IPS-NIHi11 (cell line): ENCODE measurements at places on chromosomes 6 and 20.
A peak's percentile ranks its signal among the peaks of the same experiment; 100 is the strongest.

DNA sequence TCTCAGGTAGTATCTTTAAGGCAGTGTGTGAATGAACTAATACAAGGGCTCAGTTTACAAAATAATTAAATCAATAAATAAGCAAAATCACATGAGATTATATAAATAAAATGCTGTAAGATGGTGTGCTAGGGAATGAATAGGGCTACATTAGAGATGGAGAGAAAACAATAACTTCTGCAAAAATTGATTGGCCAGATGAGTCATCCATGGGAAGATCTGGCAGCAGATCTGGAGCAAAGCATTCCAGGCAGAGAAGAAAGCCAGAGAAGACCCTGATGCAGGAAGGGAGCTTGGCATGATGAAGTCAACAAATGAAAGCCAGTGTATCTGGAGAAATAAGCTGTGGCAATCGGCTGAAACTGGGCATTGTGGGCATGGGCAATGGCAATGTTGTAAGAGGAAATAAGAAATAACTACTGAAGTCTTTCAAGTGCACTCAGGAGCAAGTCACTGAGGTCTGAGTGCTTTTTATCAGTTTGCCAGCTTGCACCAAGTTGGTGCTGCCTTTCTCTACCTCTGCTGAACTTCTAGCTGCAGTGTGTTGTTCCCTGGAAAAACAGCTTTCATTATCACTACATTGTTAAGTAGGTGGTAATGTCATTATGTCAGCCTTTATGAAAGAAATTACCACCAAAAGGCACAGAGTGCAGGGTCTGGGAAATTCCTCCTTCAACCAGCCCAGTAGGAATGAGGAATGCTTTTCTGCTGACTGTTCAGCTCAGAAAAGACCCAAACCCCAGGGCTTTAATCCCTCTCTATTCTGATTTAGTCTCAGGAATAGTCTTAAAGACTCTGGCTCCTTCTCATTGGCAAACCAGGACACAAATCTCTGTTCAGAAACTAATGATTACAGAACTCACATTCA, 231.6 kb downstream of the HTR1B start:
- DNase-seq = no peak

DNA sequence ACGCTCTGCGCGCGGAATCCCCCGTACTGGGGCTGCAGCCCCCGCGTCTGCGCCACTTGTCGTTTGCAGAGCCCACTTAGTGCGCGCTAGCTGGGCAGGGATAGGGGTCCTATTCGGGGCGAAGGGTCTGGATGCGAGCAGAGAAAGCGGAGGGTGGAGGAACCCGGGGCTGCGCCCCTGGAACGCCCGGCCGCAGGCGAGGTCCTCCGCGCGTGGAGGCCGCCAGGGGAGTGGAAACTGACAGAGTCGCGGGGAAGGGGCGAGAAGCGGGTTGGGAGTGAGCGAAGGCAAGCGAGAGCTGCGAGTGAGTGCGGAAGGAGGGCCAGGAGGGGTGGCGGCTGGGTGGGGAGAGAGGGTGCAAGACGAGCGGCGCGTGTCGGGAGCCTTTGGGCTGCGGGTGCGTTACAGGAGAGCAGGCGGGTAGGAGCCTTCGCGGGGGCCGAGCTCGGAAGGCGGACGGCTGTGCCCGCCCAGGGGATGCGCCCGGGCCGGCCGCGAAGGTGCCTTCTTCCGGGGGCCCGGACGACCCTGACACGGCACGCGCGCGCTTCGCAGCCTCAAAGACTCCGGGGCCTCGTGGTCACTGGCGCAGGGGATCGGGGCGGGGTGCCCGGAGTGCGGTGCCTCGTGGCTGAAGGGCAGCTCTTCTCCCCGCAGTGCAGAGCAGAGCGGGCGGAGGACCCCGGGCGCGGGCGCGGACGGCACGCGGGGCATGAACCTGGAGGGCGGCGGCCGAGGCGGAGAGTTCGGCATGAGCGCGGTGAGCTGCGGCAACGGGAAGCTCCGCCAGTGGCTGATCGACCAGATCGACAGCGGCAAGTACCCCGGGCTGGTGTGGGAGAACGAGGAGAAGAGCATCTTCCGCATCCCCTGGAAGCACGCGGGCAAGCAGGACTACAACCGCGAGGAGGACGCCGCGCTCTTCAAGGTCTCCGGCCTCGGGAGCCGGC, 1.2 kb downstream of the IRF4 start:
- DNase-seq = peak; percentile 56

DNA sequence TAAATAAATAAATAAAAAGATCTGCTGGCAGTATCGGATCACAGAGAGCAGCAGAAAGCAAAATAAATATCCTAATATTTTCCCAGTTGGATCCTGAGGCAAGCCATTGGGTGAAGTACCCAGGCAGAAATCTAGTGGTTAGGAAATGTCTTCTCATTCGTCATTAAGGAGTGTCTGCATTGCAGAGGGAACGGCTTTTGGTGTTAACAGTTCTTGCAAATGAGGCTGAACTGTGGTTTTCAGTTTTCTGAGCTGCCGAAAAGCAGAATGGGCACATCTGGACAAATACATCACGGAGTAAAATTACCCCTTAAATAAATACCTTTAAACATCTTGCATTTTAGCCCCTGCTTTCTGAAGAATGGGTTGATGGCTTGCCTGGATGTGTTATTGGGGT, 82.3 kb upstream of the MPC1 start:
- DNase-seq = no peak

- DNase-seq = peak; percentile 84
Observed at GRCh38 chr6:43628393-43629103, 516 bp downstream of the GTPBP2 start.

DNA sequence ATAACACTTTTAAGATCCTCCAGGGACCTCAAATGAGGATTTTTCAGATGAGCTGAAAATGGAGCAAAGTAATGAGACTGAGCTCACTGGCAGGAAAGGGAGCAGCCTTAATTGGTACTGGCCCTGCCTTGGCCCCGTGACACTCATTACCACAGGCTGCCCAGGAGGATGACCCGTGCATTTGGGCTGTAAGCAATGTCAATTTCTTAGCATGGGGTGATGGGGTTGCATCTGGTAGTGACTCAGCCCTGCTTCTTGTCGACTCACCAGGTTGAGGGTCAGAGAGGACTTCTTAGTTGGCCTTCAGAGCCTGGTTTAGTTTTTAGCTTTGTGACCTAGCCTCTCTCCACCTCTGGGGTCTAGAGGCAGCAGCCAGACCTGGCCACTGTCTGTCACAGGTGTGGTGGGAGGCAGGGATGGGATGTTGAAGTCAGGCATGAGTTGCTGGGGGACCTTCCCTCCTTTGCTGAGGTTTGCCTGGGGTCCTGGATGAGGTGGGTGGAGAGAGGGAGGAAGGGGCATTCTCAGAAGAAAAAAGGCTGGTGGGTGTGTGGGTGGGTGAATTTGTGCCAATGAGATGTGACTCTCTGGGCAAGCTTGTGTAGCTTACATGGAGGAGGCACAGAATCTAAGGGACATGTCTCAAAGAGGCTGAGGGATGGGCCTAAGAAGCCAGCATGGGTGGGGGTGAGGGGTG, 25.9 kb upstream of the EPB41L1 start:
- no peak for DNase-seq

- DNase-seq = no peak
Observed at GRCh38 chr6:52515219-52515960, 61.5 kb downstream of the TRAM2 start.

GRCh38 chr20:41480054-41480770, 113.6 kb upstream of the EMILIN3 start:
- no peak for DNase-seq

- DNase-seq = no peak
Observed at GRCh38 chr20:7180256-7181045, 413.0 kb downstream of the BMP2 start.

GRCh38 chr20:36493051-36493800, 48.1 kb upstream of the MYL9 start:
- DNase-seq = peak; percentile 56

GRCh38 chr6:144331491-144331969, 46.4 kb downstream of the UTRN start:
- no peak for DNase-seq

- no peak for DNase-seq
Observed at GRCh38 chr6:158654960-158655489, 5.2 kb downstream of the SYTL3 start.

DNA sequence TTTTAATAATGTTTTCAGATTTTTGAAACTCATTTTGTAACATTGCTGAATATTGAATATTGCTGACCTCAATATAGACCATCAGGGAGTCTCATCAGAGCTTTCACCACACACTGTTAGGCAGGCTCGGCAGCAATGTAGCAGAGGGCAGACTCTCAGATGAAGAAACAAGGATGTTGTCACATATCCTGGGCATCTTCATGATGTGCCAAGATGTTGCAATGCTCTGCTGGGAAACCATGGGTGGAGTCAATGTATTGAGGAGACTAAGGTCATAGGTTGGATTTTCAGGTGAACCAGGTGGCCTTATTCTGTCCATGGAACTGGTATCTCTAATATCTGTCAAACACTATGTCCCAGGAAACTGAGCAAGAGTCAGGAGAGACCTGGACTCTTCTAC, 27.3 kb downstream of the NR2E1 start:
- DNase-seq = no peak

GRCh38 chr6:36383606-36384005, 3.9 kb downstream of the ETV7 start:
- DNase-seq = no peak

DNA sequence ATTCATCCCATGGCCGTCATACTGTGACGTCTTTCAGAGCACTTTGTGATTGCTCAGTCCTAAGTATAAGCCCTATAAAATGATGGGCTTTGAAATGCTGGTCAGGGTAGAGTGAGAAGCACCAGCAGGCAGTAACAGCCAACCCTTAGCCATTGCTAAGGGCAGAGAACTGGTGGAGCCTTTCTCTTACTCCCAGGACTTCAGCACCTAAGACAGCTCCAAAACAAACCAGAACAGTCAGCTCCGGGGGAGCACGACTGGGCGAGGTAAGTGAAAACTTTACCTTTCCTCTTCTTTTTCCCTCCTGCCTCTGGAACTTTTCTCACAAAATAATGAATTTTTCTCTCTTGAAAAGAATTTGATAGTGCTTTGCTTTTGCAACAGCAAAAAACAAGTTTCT, at the start of gene VIP:
Gene VIP (plus strand): TSS at position 104 of the 400 bp plus-strand sequence. CDS start 1,381 bp downstream, outside the sequence.
- DNase-seq = peak; percentile 64

DNA sequence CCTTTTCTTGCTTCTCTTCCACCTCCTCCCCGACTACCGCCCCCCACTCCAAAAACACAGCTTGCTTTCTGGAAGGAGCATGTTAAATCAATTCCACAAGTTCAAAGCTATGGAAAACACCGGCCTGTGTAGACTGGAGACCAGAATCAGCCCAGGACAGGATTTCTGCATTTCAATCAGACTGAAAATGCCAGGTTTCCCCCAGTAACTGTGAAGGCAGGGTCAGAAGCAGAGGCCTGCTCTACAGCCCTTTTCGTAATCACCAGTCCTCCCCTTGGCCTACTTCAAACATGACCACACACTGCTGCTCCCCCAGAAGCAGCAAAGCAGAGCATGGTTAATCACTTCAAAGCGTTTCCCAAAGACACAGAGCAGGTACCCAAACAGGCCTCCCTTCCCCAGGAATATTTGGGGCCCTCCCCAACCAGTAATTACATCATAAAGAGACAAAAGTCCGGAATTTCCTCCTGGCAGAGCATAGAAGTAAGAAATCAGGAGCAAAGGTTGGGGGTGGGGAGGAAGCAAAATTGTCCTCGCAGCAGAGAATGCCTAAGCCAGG, 38.4 kb downstream of the ZMYND8 start:
- DNase-seq = peak; percentile 50

DNA sequence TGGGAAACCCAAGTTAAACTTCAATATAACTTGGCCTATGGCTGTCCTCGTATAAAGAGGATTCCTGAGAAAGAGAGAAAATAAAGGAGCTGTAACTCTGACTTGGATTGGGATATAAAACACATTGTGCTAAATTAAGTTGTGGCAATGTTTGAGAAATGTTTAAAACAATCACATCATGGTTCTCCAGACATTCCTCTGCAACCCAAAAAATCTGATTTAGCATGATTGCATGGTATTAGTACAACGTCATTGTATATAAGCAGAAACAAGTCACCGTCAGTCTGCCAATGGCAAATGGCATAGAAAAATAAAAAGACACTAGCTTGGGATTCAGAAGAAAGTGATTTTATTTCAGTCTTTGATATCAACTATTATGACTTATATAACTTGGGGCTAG, 140.2 kb upstream of the FAM83B start:
- no peak for DNase-seq

DNA sequence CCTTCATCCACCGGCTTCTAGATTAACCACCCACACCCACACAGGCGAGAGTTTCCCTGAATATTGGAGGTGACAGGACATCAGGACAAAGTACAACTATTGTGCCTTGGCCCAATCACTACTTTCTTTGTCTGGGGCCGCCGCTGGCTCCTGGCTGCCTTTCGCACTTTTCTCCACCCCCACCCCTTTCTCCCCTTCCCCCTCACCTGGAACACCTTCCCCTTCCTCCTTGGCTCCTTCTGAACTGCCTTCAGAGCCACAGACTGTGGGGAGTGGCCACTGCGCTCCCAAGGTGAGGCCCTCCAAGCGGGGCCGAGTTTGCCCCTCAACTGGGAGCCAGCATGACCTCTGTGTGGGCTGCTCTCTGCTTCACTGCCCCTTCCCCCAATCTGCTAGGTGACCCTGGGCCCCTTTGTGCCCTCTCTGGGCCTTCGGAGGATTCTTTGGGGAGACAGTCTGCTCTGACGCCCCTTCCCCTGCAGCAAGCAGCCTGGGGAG, 3.0 kb upstream of the VEGFA start:
- DNase-seq = no peak

- DNase-seq = no peak
Observed at GRCh38 chr6:132932588-132932987, 118.2 kb downstream of the RPS12 start.

- DNase-seq = no peak
Observed at GRCh38 chr6:44527583-44528369, 140.3 kb downstream of the CDC5L start.

DNA sequence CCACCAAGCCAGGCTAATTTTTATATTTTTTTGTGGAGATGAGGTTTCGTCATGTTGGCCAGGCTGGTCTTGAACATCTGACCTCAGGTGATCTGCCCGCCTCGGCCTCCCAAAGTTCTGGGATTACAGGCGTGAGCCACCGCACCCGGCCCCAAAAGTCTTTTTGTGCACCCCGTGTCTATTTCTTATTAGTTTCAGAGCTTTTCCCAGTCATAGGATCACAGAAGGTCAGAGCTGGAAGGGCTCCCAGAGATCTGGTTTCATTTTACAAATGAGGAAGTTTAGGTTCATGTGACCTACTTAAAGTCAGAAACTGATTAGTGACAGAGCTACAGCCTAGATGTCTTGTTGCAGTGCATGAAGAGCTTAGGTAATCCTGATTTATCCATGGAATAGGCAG, 1.6 kb upstream of the OGFRL1 start:
- DNase-seq = no peak

DNA sequence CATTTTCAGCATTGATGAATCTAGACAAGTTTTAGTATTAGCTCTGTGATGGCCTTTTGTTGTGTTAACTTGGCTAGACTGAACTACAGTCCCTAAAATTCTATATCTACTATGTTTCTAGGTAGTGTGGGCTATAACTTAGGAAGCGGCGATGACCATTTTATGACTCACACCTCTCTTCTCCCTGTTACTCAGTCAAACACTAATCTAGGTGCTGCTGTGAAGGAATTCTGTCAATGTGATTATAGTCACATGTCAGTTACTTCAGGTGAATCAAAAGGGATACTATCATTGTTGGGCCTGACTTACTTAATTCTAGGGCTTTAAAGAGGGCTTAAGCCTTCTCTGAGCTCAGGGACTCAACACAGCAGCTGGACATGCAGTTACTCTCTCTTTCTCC, 691.5 kb upstream of the MAP3K7 start:
- no peak for DNase-seq
